ENCODE measurements at places on chromosomes 11 and 22. TPM values are rescaled to one million over a fixed set of nuclear protein-coding genes. Genes with fewer than 3 reads are reported as not detected.

MS4A4A gene
- total RNA-seq = 23.8 TPM

CSRP3 gene
- not detected for total RNA-seq

PVALB gene
- total RNA-seq = 2.7 TPM

DNA sequence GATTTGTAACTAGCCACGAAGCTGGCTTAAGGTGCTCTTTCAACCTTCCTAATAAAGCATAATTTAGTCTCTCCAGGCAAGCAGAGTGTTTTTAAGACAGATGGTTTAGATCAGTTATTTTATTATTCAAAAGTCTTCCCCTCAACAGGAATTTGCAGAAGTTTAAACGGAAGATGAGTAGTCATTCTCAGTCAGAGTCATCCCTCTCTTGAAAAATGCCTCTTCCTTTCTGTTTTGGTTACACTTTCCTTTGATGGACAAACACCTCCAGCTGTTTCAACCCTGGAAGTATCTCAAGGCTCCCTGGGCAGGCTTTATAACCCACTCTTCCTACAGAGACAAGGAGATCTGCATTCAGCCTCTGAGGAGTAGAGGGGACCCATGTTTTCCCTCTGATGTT, 60.3 kb upstream of the POU2AF2 start:
- no peaks in the 10 kb centered on the region for H3K36me3 ChIP-seq
- no peak overlapping the region for H3K27ac ChIP-seq
- H3K27me3 ChIP-seq = no peaks in the 10 kb centered on the region
- H3K4me1 ChIP-seq = no peaks in the 10 kb centered on the region
- no peak for DNase-seq
- H3K4me3 ChIP-seq = no peak overlapping the region

DNA sequence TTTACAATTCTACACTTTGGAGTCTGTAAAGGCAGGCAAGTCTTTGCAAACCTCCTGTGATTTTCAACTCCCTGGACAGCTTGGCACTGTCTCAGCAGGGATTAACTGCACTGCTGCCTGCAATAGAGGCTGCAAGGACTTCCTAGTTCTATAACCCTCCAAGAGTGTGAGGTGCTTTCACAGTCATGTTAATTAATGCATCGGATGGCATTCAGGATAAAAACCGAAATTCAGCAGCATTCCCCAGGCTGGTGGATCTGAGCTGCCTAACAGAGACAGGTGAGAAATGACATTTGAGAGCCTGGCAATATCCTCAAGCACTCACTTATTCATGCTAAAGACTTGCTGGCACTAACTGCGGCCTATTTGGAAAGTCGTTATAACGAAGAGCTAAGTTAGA, 85.0 kb downstream of the LARGE1 start:
- H3K4me1 ChIP-seq = peaks cover 29% of the 10 kb centered on the region
- H3K36me3 ChIP-seq = no peaks in the 10 kb centered on the region
- peak; percentile 70 for DNase-seq
- peak overlapping the region; percentile 55 for H3K27ac ChIP-seq
- no peak overlapping the region for H3K4me3 ChIP-seq

DNA sequence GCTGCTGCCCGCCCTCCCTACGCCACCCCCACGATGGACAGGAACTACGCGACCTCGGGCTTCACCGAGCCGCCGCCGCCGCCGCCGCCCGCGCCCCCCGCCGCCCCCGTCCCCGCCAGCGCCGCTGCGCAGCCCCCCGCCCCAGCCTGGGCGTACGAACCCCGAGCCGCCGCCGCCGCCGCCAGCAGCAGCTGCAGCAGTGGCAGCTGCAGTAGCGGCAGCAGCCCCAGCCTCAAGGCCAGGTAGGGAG, 407 bp downstream of the QSER1 start:
- peaks cover 9% of the 10 kb centered on the region for H3K4me1 ChIP-seq
- DNase-seq = no peak
- peak overlapping the region; percentile 94 for H3K27ac ChIP-seq
- no peaks in the 10 kb centered on the region for H3K36me3 ChIP-seq
- H3K4me3 ChIP-seq = peak overlapping the region; percentile 91

DNA sequence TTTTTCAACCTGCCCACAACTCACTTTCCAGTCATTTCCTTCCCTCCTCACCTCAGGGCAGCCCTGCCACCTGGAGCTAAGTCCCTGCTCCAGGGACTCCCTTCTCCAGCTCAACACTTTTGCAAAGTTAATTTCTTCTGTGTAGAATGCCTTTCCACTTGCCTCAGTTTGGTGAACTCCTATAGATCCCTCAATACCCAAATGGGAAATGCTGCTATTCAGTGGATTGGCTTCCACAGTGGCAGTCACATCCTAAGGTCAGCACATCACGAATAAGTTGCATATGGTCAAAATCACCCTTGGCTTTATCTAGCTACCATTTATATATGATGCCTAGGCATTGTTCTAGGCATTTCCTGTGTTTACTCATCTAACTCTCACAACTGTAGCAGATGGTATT, 23.6 kb downstream of the GDPD5 start:
- no peaks in the 10 kb centered on the region for H3K27me3 ChIP-seq
- no peak overlapping the region for H3K4me3 ChIP-seq
- DNase-seq = no peak
- H3K4me1 ChIP-seq = no peaks in the 10 kb centered on the region
- no peaks in the 10 kb centered on the region for H3K36me3 ChIP-seq
- no peak overlapping the region for H3K27ac ChIP-seq

GRCh38 chr22:19904935-19905334, 36.6 kb upstream of the COMT start:
- no peaks in the 10 kb centered on the region for H3K36me3 ChIP-seq
- DNase-seq = no peak
- H3K4me3 ChIP-seq = no peak overlapping the region
- H3K4me1 ChIP-seq = peaks cover 8% of the 10 kb centered on the region
- no peaks in the 10 kb centered on the region for H3K27me3 ChIP-seq

- DNase-seq = no peak
- no peaks in the 10 kb centered on the region for H3K27me3 ChIP-seq
- no peak overlapping the region for H3K27ac ChIP-seq
- H3K4me3 ChIP-seq = no peak overlapping the region
- H3K4me1 ChIP-seq = no peaks in the 10 kb centered on the region
These were observed 22.0 kb upstream of the PATE1 start for GRCh38 chr11:125724125-125724524.

Data from transverse colon (tissue), 4 donors.